ENCODE measurements at places on chromosomes 12 and 14.

DNA sequence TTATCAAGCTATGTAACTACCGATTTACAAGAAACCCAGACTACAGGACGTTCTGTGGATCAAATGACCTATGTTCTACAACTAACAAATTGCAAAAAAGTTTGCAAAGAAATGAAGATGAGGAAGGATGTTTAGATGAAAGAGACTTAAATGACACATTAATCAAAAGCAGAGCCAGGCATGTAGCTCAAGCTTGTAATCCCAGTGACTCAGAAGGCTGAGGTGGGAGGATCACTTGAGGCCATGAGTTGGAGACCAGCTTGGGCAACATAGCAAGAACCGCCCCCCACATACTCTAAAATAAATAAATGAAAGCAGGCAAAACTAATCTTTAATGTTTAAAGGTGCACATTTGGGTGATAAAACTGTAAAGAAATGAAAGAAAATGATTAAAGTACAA is 331.9 kb downstream of the BTG1 start:
- no peak for DNase-seq

- no peak for DNase-seq
Measured at GRCh38 chr14:63499701-63500250, 43.4 kb downstream of the PPP2R5E start.

GRCh38 chr14:68113343-68113930 is 293.9 kb downstream of the RAD51B start:
- no peak for DNase-seq

- no peak for DNase-seq
Measured at GRCh38 chr14:22928237-22929103, 706 bp downstream of the PRMT5 start.

DNA sequence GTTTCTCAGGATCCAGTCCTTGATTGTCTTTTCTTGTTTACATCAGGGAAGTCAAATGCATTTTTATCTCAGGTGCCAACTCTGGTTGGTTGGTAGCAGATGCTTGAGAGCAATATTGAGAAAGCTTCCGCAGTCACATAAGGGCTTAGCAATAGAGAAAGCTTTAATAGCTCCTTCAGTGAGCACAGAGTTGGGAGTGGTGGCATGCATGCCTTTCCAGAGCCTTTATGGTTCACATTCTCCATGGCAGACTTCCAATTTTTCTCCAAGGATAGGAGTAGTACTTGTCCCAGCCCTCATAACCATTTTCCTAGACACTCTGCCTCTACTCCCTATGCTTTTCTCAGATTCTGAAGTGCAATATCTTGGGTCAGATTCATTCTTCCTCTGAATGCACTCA is 280.4 kb downstream of the AEBP2 start:
- DNase-seq: no peak

- DNase-seq: no peak
Measured at GRCh38 chr14:60893911-60894310, 87.0 kb downstream of the TRMT5 start.

GRCh38 chr14:76761960-76762410 is 717 bp downstream of the VASH1 start:
- no peak for DNase-seq

GRCh38 chr14:55388160-55388559 is 23.5 kb downstream of the ATG14 start:
- no peak for DNase-seq

GRCh38 chr12:58811346-58811745 is 109.0 kb downstream of the LRIG3 start:
- no peak for DNase-seq

DNA sequence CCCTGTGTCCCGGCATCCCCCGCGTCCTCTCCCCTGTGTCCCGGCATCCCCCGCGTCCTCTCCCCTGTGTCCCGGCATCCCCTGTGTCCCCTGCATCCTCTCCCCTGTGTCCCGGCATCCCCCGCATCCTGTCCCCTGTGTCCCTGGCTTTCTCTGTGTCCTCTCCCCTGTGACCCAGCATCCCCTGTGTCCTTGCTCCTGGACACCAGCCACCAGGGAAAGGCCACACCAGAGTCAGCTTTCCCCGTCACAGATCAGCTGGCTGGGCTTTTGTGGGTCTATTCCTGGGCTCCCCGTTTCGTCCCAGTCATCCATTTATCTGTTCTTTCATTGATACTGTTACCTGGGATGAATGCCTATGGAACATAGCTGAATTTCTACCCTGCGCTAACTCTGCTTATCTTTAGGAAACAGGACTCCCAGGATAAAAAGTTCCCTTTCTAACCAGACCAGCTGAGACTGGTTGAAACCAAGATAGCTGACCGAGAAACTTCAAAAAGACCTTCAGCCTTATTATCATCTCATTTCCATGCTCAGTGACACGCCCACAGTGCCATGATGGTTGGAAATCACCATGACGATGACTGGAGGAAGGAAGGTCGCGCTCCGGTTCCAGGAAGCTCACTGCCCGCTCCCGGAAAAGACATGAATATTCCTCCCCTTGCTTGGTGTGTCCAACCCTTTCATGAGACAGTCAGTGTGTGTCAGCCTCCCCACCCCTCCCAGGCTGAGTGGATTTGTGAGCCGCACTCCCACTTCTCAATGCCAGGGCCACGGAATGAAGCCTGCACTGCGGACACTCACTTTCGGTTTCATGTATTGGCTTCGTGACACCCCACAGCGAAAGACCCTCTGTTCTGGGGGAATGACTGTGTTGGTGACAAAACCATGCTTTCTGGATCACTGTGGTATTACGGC is 276.4 kb upstream of the SFSWAP start:
- no peak for DNase-seq

DNA sequence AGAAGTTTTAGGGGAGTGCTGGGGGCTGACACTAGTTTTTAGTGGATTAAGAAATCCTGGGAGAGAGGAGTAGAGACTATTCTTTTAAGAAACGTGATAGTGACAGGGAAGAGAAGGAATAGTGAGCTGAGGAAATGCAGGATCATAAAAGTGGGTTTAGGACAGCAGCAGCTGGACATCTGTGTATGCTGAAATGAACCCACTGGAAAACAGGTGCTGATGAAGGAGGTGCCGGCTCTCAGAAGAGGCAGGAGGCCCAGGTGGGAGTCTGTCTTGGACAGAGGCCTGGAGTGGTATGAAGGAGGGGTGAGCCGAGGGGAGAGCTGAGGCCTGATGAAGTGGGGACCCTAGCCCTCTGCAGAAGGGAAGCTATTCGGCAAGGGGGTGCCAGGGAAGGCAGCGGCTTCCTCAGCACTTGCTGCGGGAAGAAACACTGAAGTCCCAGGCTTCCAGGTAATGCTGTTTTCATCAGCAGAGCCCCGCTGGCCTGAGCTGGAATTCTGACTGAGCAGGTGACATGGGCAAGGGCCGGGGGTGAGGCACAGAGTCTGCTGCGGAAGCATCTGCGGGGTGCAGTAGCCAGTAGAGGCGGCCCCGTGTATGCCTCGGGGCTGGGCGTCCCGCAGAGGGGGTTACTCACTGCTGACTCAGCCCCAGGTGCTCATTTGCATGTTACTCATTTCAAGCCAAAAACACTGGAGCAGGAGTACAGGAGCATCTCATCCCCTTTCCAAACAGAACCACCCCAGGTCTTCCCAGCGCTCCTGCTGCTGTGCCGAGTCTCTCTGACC is 89.7 kb downstream of the TMCC3 start:
- DNase-seq: no peak

DNA sequence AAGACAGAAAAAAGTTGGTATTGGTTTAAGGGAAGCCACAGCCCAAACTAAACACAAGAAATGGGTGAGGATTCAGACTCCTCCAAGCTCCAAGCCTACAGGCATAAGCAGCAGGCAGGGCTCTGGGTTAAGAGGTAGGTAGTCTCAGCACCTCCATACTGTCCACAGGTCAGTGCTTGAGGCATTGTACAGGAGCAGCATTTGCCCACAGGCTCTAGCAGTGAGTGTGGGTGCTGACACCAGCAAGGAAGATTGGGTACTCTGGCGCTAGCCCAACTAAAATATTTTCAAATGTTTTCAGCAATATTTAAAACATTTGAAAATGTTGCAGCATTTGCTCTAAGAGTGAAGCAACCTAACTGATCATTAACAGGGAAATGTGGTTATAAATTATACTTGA is 33.1 kb downstream of the FERMT2 start:
- no peak for DNase-seq

- DNase-seq: peak; percentile 33
Measured at GRCh38 chr12:76158518-76159321, 74.2 kb upstream of the NAP1L1 start.

DNA sequence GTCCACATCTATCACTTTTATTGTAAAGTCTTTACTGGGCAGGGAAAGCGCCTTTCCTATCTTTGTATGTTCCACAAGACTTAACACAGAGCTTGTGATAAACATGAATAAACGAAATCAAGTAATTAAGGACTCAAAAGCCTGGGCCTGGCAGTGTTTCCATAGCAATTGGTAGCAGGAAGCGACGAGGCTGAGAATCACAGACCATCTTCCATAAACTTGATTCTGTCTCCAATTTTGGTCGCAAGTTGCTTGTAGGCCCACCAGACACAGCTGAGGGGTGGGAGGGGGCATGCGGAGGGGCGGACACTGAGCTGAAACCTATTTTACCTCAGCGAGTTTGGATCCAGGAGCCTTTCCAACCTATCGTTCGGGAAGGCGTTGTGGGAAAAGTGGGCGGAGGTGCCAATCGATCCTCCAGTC is 302 bp downstream of the CCDC38 start:
- DNase-seq: no peak

GRCh38 chr12:7369274-7369729 is 65.4 kb downstream of the ACSM4 start:
- no peak for DNase-seq

DNA sequence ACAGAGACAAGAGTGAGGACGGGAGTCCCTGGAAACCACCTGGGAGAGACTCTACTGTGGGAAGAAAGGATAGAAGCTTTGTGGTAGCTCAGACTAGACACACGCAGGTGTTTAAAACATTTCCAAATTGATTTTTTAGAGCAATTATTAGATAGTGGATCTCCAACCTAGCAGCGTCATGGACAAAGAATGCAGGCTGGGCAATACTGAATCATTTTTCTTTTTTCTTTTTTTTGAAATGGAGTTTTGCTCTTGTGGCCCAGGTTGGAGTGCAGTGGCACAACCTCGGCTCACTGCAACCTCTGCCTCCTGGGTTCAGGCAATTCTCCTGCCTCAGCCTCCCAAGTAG is 13.1 kb downstream of the GPR132 start:
- DNase-seq: no peak

DNA sequence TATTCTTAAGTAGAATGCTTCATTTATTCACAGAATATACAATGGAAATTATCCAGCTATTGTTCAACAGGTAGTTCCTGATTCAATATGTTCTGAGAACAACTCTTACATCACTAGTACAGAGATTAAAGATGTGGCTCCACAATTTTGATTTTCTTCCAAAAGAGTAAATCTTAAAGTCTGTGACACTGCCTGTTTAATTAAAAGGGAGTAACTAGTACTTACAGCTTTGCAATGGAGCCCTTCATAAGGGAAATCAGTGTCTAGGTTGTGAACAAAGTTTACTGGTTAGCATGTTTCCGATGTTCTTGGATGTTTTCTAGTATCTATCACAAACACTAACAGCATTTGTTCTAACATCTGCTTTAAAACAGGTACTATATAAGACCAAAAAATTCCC is 30.8 kb downstream of the MIA2 start:
- DNase-seq: no peak

- no peak for DNase-seq
Measured at GRCh38 chr12:19893514-19893913, 454.2 kb downstream of the AEBP2 start.

DNA sequence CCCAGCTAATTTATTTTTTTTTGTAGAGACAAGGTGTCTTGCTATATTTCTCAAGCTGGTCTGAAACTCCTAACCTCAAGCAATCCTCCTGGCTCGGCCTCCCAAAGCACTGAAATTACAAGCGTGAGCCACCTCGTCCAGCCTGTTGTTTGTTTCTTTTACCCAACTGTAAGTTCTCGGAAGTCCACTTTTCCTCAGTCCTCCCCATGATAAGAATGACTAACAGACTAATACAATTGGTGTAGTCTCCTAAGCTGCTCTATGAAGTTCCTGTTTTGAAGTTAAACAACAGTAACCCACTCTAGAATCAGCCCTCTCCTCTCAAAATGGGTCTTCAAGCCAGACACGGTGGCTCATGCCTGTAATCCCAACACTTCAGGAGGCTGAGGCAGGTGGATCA is 36.5 kb downstream of the HIGD1C start:
- DNase-seq: no peak

DNA sequence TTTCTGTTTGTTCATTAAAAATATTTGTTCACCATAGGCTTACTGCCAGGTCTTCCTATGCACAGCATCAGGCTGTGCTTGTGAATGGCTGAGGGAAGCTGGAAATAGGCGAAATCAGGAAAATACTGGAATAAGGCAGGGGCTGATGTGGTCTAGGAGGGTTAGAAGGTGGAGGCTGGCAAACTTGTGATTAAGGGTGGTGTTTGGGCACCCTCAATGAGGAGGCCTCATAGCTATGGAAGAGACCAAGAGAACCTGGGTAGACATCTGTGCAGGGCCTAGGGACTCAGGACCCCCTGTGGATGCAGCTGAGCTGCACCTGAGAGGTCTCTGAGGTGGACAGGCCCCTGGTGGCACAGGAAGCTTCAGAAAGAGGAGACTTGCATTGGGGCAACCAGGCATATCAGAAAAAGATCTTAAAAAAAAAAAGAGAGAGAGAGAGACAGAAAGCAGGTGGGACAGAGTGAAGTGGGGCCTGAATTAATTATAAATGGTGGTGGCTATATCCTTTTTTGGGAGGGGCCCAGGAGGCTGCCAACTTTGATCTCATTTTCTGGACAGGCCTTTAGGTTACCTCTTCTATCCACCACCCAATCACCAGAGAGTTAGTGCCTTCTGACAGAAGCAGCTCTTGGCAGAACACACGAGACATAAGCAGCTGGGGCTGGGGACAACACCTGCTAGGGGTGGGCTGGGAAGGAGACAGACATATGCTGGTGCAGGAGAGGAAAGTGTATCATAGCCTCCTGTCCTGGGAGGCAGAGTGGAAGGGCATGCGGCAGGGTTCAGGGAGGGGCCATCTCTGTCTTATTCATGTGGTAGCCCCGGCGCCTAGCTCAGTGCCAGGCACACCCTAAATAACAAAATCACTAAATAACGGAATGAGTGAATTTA is 46.7 kb upstream of the ATP23 start:
- no peak for DNase-seq

GRCh38 chr14:68365228-68365627 is 427.6 kb downstream of the ZFP36L1 start:
- DNase-seq: no peak

DNA sequence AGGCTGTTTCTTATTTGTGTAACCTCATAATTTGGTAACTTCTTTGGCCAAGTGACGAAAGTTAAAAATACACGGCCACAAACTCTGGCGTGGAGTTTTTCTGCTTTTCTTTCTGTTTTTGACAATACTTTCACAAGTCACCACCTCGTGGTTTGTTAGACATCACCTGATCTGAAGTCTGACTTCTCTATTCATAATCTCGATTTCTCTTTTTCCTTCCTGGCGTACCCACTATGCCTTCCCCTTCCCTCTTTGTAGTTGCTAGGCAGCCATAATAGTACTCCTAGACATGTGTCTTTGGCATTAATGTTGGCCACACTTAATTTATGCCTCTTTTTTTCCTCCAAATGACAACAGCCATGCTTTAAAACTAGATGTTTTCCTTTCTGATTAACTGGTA is 97.6 kb downstream of the POLR3B start:
- DNase-seq: no peak
